ENCODE measurements at places on chromosomes 2 and 18.

DNA sequence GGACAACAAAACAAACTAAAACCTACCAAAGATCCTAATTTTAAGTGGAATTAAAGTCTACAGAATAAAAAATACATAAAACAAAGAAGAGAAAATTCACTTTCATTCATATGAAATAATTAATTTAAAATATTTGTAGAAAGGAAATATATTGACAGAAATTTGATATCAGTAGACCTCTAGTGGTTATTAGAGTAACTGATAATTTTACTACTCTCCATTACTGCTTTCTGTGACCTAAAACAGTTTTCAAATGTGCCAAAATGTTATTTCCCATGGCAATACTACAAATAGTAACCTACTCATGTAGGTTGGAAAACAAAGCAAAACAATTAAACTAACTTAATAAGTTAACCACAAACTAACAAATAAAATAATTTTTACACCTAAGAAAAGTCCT, 147.1 kb downstream of the NOL4 start:
- DNase-seq = no peak

DNA sequence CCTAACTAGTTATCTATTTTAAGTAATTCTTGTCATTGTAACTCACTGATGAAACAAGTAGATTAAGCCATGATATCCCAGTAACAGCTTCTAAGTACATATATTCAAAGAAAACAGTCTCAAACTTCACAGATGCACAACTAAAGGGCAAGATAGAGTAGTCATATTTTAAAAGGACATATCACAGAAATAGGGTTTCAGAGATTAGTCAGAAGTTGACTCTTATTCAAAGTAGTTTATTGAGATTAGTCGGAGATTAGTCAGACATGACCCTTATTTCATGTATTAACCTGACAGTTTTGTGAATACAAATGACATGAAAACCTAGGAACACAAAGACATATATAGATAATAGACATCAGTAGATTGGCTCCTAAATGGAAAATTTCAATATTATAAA, 15.9 kb upstream of the CHAC2 start:
- no peak for DNase-seq

- DNase-seq = no peak
Measured at GRCh38 chr2:56449449-56449860, 265.7 kb downstream of the CCDC85A start.

DNA sequence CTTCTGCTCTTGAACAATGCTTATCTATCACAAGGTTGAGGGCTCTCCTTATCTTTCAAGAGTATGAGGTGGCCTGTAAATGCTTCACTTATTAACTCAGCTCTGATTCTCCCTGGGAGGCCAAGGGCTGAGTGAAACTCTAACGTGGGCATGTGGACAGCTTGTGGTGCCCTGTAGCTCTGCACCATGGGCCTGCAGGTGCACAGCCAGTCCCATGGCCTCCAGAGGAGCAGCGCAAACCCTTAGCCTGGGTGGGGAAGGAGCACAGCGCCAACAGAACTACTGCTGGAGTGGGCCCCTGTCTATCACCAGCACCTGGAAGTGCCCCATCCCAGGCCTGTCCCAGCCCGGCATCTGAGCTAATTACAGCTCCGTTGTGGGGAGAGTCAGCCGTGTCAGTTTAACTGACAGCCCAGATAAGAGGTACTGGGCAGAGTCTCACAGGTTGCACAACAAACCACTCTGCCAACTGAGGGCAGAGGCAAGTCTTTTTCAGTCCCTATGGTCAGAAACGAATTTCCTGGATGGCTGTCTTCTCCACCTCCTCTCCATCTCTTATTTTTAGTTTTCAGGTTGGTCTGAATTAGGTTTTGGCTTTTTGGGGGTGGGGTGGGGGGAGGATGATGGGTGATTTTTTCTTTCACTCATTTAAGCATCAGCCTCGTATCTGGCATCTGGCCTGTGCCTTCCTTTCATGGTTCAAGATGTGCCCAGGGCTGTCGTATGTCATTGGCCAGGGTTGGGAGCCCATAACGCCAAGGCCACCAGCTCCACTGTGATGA, 219.5 kb downstream of the BCL2 start:
- no peak for DNase-seq

- no peak for DNase-seq
Measured at GRCh38 chr18:56516789-56517188, 121.6 kb downstream of the TXNL1 start.

GRCh38 chr2:59282374-59283057, 1041.4 kb upstream of the FANCL start:
- no peak for DNase-seq

DNA sequence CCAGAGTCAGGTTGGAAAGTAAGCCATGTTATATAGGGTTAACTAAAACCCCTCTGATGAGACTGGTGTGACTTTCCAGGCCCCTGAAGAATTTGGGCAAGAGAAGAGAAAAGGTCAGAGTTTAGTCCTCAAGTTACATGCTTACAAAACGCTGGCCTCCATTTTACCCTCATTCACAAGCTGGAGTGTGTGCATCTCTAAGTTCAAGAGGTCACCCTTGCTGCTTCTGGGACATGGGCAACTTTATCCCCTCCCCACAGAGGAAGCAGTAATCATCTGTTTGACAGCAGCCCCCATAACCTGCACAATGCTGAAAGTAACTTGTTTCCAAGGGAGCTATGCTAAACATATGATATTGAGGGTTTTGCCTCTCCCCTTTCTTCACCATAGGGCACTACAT, 85.2 kb upstream of the CCDC195 start:
- DNase-seq = no peak

DNA sequence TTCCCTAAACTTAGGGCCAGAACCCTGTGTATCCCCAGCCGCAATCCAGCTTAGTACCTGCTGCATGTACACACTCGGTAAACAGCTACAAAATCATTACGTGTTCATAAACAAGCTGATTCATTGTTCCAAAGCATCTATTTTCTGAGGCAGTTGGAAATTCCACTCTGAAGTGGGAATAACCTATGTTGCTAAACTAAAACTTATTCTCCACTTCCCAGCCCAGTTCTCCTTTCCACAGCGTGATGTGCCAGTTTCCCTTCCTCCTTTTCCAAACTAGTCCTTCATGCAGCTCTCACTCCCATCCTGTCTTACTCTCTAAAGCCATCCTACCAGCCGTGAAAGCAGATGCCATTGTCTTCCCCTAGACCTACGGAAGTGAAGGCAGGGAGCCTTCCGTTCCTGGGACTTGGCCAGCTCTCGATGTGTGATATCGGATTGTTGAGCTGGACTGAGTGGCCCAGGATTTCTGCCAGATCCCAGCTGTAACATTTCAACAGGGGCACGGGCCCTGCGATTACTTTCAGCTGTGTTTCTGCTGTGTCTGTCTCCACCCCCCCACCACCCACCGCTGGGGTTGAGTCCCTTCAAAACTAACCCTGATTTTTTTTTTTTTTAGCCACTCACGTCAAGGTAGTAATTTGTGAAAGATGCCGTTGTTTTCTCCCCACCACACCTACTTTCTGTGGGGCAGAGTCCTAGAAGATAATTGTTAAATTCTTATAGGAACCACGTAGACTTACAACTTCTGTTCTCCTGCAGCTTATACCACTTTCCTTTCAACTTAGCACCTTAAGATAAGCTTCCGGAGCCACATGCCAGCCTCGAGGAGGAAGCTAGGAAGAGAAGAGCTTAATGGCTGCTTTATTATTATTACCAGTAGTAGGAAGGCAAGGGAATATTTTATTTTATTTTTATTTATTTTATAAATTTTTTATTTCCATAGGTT, 100.9 kb downstream of the CRIM1 start:
- DNase-seq = no peak

- DNase-seq = no peak
Measured at GRCh38 chr2:215049341-215049740, 89.1 kb downstream of the ABCA12 start.

DNA sequence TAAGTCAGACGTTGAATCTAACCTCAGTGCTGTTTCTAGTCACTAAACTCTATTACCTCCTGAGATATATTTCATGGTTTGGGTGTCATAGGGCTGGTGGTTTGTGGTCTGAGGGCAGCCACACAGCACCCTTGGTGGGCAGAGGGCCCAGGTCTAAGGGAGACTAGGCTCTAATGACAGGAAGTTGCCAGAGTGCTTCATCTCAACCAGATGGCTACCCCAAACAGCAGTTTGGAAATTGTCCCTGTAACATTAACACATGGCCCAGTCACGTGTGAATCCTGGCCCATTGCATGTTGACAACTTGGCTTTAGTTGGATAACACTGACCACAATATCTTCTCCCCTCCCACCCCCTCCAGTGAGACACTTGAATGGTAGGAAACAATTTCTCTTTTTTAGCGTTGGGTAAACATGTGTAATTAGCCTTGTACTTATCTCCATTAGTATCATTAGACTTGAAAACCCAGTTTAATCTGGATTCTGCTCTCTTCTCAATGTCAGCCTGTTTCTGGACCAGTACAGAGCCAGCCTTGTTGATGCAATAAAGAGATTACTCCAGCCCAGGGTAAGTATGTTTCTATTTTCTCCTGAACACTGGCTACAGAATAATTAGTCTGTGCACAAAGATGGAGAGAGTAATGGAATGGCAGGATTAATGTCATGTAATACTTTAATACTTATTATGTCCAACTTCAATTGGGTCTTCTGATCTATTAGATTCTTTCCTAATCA, 187.8 kb upstream of the SIX3 start:
- DNase-seq = no peak

DNA sequence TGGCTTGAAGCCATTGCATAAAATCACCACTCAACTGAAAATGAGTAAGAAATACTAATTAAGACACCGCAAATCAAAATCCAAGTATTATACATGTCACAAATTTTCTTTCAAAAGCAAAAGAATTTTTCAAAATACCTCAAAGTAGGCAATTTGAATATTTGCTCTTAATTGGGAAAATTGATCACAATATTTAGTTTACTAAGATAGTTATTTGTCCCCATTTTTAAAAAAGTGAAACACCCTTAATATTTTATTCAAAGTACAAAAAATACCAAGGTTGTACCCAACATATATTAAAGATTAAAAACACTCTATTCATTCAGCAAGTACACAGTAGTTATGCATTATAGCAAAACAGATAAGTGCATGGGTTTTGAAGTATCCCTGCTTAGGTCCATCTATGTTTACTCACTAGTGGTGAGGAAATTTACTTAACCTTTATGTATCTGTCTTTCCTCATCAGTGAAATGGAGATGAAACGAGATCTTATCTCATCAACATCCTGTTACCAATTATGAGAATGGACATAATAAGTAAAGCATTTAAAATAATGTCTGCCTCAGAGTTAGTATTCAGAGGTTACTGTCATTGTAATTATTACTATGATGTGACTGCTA, 35.1 kb downstream of the VPS54 start:
- no peak for DNase-seq

DNA sequence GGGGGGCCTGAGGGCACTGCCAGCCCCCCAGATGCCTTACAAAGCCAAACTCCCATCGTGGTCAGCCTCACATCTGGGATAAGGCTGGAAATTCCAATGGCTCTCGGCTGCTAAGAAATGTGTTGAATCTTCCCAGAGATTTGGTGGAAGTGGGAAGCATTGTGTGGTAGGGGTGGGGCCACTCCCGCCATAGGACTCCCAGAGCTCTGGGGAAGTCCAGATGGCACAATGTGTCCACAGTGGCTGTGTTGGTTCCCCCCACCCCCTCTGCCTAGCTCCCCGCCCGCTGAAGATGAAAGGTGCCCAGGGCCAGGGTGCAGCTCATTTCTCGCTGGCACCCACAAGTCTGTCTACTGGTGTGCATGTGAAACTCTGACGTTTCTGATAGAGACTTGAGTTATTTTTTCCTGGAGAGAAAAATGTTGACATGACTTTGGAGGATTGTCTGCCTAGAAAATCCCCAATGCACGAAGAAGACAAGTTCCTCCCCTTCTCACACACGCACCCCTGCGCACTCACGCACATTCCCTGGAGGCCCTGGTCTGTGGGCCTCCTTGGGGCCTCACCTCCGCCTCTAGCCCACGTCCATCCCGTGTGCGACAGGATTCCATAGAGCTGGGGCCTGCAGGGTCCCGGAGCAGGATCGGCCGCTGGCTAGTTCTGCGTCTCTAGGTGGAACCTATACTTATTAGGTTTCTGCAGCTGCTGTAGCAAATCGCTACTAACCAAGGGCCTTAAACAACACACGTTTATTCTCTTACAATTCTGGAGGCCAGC, 199.1 kb downstream of the ZFP36L2 start:
- no peak for DNase-seq

DNA sequence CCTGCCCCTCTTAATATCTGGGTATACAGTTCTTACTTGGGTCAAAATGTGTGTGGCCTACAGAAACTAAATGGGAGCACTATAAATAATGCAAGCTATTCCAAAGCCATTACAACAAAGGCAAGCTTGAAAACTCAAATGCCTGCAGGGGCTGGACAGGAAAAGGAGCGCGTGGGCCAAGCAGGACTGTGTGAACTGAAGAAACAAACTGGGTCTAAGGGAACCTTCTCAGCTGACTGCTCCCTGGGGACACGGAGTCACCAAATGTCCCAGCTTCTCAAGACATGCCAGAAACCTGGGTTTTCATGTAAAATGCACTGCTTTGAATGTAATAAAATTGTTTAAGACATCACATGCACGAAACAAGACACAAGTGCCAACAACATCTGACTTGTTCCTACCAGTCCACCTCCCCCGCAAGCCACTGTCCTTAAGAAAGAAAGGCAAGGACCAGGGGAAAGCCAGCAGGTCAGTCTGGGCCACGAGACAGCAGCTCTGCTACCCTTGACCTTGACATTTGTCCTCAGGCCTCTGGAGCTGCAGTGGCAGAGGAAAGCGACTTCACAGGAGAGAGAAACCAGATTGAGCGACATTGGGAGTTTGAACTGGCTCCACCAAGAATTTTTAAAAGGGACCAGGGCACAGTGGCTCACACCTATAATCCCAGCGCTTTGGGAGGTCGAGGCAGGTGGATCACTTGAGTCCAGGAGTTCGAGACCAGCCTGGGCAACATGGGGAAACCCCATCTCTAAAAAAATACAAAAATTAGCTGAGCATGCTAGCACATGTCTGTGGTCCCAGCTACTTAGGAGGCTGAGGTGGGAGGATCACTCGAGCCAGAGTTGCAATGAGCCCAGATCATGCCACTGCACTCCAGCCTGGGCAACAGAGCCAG, 89.7 kb upstream of the SH3BP4 start:
- DNase-seq = no peak

DNA sequence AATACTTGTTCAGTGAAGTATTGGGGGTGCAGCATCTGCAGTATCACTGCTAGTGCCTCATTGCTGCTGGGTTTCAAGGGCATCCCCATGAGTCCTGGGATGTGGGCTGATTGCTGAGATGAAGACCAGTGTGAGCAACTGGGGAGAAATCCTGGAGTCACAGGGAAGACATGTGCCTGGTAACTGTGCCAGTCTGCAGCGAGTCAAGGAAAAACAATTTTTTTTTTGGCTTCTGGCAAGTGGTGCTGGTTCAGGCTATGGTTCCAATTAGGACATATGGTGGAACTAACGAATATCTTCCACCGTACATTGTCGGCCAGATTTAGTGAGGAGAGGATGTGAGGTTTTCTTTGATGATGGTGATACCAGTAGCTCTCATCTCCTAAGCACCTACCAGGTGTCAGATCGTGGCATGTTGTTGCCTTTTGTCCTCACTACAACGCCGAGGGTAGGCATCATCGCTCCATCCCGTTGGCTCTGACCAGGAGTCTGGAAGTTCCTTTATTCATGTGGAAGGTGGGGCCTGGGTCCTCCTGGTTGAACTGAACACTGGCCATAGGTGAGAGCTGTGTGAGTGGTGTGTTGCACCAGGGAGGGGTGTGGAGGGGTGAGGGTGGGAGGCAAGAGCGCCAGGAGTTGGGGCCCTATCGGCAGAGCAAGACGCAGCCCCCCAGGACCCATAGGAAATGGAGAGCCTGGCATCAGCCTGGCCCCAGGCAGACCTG, 118.0 kb upstream of the HS6ST1 start:
- DNase-seq = no peak
